ENCODE measurements at places on chromosomes 5 and 9. TPM values are rescaled to one million over a fixed set of nuclear protein-coding genes. Genes with fewer than 3 reads are reported as not detected.

Gene TXNDC8
- not detected for total RNA-seq

Gene MARCOL
- not detected for total RNA-seq

Gene PCDHB12
- total RNA-seq: 0.87 TPM

Gene SLC6A7
- not detected for total RNA-seq

Gene CSF1R
- 1.4 TPM for total RNA-seq

Gene TAF11L5
- not detected for total RNA-seq

Gene TAF9
- total RNA-seq: 92.7 TPM

Gene ZFP2
- 1.1 TPM for total RNA-seq

Gene DIMT1
- total RNA-seq: 23.7 TPM

Gene MAML1
- total RNA-seq: 26.0 TPM

Gene CDKN2B-AS1
- 2.3 TPM for total RNA-seq

Gene ARHGEF28
- 8.1 TPM for total RNA-seq

DNA sequence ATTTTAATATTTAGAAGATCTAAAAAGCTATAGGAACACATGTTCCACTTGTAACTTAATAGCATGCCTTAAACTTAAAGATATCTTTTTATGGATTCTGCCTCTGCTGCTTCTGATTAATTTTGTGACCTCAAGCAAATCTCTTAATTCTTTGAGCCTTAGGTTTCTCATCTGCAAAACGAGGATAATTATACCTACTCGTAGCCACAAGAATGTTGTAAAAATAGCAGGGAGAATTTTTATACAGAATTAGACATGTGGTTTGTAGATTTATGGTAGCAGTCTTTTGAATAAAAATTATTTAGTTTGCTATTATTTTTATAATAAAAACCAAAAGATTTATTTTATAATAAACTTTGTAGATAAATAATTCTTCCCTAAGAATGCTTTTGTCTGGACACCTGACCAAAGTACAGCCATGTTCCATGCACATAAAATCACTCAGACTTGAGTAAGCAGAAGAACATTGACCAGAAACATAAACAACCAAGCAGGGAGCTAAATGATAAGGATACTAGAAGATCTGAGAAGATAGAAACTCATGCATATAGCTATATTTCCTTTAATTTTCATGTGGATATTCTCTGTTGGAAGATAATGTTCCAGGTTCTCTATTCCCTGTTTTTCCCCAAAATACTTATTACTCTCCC, 18.5 kb downstream of the C9orf85 start:
- peak; percentile 69 for DNase-seq

- no peak for DNase-seq
Measured at GRCh38 chr5:152305525-152305924, 99.6 kb downstream of the NMUR2 start.

DNA sequence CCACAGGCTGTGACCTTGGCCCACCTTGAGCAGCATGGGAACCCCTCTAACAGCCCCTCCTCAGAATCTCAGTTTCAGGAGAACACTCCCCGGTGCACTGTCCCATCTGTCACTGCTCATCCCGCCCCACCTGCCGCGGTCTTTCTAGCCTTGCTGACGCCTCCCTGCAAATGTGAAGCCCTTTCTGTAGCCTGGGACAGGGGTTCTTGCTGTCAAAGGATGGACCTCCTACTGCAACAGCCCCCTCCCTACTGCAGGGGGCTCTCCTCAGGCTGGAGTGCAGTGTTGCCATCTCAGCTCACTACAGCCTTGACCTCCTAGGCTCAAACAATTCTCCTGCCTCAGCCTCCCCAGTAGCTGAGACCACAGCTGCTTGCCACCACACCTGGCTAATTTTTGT, 20.0 kb downstream of the OR2V1 start:
- no peak for DNase-seq

DNA sequence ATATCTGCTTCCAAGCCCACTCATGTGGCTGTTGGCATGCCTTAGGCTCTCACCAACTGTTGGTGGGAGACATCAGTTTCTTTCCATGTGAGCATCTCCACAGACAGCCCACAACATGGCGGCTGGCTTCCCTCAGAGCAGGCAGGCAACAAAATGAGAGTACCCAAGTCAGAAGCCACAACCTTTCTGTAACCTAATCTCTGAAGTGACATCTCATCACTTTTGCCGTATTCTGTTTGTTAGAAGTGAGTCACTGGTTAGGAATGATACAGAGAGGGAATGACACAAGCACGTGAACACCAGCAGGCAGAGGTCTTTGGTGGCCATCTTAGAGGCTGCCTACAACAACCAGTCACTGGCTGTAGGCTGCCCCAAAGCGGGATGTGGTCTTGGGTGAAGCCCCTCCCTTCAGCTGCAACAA, 88.6 kb upstream of the RASGRF2 start:
- peak; percentile 49 for DNase-seq

GRCh38 chr9:25678147-25678666, at the start of gene TUSC1:
Gene TUSC1, minus strand, starts transcription at chr9:25678444. Its CDS starts 132 bp downstream, at chr9:25678312.
- DNase-seq: peak; percentile 54

- DNase-seq: no peak
Measured at GRCh38 chr9:136078498-136079011, 16.5 kb downstream of the NACC2 start.

DNA sequence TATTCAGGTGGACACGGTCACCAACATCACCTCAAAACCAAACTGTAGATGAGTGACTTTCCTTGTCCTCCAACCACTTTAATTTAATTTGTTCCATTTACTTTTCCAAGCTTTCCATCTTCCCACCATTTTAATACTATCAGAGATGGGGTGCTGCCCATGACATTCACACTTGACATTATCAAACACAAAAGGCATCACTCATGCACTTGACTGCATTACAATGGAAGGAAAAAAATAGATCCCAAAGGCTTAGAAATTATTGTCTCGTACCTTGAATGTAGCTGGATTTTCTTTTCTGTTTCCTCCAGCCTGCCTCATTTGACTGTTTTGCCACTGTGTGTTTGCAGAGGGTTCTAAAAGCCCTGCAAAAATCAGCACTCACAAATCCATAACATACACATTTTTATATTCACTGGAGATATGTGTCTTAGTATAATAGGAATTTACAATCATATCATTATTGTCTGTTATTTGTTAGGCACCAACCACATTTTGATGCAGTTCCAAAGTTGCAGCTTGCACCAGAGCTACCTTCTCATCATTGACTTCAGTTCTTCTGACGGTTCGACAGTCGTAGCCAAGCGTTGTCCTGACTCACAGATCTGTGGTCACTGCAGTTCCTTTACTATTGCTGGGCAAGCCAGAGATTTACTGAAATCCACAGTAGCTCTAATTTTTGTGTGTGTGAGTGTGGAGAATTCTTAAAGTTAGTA, 712.3 kb upstream of the WWC1 start:
- peak; percentile 91 for DNase-seq

GRCh38 chr9:22005021-22005701, 3.9 kb downstream of the CDKN2B start:
- DNase-seq: peak; percentile 47

DNA sequence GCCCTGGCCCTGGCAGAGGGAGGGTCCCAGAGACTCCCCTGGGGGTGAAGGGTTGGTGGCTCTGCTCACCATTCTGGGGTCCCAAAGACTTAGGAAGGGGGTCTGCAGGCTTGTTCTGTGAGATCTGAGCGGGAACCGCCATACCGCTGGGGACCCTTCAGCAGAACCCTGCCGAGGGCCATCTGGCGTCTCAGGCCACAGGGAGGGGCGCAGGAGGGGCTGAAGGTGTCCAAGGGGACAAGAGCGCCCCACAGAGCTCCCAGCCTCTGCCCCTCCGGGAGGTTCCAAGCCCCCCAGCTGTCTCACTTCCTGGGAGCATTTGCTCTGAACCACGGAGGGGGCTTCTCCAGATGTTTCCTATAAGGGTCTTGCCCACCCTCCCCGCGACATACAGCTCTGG, 4.8 kb downstream of the FIBCD1 start:
- no peak for DNase-seq

DNA sequence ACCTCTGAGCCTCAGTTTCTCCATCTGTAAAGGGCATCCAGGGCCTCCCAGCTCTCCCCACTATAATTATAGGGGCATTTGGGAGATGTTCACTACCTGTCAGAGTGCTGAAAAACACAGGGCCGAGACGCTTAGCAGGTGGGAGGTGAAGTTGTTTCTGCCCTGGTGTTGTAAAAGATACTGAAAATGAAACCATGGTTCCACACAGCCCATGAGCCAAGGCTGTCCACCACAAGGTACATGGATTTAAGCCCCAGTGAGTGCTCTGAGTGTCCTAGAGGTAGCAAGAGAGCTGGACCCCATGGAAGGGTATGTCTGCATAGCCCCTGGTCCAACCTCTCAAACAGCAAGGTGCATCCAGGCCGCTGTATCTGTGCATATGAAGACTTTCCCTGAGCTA, 137.5 kb downstream of the C5orf15 start:
- no peak for DNase-seq

DNA sequence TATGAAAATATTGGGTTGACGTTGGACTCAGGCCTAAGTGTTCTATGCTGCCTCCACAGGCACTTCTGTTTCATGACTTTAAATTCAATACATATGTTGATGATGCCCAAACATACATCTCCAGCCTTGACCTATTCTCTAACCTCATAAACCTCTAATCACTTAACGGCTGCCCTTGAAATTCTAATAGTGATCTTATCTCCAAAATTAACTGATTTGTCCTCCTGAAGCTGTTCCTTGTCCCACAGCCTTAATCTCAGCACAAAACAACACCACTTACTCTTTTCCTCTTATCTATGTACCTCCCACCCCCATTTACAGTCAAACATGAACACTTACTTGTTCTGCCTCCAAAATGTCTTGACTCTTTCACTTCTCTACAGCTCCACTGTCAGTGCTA, 43.3 kb downstream of the FGF10 start:
- no peak for DNase-seq

- no peak for DNase-seq
Measured at GRCh38 chr5:155850370-155850769, 476.6 kb upstream of the SGCD start.

- no peak for DNase-seq
Measured at GRCh38 chr9:101604296-101604695, 9.5 kb upstream of the PPP3R2 start.

DNA sequence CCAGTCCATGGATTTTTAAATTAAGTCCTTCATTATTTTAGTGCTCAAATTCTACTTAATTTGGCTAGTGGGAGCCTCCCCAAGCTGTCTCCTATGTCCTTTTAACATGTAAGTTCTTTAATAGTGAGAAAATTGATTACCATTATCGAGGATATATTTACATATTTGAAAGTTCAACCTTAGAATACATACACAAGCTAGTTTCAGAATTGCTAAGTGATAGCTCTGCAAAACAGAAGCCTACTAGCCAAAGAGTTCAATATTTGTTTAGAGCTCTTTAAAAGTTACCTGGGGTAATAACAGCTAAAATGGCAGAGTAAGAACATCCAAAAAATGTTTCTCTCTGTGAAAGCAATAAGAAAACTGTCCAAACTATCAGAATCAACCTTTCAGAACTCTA, 48.2 kb downstream of the LOX start:
- DNase-seq: no peak

DNA sequence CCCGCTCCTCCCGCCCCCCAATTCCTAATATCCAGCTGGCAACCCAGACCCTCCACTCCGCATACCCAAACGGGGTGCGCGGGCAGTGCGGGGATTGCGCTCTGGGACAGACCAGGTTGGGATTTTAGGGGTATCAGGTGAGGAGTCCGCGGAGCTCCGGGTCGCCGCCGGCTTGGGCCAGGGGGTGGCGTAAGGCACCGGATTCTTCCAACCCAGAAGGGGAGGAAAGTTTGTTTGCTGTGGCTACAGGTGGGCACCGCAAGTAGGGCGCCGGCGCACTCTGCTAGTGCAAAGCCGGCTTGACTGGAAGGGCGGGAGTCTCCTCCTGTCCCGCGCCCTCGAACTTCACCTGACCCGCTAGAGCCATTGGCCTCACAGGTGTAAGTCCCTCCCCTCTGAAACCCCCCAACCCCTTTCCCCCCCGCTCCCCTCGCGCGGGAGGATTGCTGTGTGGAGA, 709 bp downstream of the IQGAP2 start:
- DNase-seq: no peak

- peak; percentile 100 for DNase-seq
Measured at GRCh38 chr9:32644698-32645097, 9.2 kb upstream of the TAF1L start.

DNA sequence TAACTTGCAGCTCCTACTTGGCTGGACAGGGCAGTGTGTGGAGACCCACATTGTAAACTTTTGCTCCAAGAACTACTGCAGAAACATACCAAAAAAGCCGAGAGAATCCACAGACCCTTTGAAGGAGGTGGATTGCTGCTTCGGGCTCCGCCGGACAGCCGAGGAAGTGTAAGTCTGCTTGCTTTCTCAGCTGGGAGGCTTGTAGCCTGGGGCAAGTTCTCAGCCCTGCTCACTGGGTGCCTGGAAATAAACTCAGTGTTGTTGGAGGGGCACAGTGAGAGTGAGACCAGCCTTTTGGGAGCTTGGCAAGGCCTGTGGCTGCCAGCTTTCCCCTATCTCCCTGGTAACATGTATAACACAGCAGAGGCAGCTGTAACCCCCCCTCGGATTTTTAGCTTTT, 215.6 kb downstream of the SYK start:
- DNase-seq: no peak

GRCh38 chr5:102048940-102049339, 247.1 kb downstream of the SLCO4C1 start:
- DNase-seq: no peak

DNA sequence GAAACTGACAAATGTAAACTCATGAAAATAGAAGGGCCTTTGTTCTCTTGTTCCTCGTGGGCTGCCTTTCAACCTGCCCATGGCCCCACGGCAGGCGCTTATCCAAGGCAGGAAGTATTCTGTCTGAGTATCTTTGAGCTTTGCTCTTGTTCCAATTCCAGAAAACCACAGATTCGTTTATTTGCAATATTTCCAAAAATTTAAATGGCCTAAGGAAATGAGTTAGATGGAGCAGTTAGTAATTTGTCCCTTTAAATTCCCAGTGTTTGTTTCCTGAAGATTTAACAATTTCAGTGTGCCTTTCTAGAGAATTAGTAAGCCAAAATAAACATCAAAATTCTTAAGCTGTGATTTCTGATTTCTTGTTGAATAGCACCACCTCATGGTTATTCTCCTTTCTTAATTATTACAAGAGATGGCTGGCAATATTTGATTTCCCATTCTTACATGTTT, 299.4 kb upstream of the RASA1 start:
- DNase-seq: peak; percentile 75

- peak; percentile 96 for DNase-seq
Measured at GRCh38 chr5:153629027-153629895, 138.8 kb downstream of the GRIA1 start.

DNA sequence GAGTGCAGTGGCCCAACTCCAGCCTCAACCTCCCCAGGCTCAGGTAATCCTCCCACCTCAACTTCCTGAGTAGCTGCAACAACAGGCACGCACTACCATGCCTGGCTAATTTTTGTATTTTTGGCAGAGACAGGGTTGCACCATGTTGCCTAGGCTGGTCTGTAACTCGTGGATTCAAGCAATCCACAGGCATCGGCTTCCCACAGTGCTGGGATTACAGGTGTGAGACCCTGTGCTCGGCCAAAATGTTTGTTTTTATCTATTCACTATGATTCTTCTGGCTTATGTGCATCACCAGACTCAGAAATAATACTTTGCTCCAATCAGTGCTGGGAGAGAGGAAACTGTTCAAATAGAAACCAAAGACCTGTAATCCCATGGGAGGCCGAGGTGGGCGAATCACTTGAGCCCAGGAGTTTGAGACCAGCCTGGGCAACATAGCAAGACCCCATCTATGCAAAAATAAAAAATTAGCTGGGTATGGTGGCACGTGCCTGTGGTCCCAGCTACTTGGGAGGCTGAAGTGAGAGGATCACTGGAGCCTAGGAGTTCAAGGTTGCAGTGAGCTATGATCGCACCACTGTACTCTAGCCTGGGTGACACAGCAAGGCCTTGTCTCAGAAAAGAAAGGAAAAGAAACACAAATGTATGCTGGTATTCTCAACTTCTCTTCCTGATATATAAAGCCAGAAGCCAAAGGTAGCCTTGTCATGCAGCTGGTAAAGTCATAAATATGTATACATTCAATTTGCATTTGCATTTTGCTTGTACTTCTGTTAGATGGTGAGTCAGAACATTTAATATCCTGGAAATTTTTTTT, 4.5 kb downstream of the PIP5K1B start:
- no peak for DNase-seq

Measured in astrocyte (in vitro differentiated cells and primary cell).